ENCODE measurements at places on chromosomes 7 and 10.

DNA sequence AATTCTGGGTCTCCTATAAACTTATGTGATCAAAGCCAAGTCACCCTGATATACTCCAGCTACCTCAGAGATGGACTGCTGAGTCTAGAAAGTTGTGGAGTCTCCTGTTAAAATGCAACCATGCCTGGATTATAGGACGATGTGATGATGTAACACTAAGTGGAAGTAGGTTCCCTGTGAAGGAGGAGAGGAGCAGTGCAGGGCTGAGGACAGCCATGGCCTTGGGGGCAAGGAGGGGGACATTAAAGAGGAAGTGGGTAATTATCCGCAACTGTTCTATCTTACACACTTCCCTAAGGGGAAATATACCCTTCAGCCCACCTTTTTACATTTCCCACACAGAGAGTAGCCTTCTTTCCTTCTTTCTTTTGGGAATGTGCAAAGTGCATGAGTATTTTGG is 63.8 kb downstream of the MTPN start:
- DNase-seq: no peak

DNA sequence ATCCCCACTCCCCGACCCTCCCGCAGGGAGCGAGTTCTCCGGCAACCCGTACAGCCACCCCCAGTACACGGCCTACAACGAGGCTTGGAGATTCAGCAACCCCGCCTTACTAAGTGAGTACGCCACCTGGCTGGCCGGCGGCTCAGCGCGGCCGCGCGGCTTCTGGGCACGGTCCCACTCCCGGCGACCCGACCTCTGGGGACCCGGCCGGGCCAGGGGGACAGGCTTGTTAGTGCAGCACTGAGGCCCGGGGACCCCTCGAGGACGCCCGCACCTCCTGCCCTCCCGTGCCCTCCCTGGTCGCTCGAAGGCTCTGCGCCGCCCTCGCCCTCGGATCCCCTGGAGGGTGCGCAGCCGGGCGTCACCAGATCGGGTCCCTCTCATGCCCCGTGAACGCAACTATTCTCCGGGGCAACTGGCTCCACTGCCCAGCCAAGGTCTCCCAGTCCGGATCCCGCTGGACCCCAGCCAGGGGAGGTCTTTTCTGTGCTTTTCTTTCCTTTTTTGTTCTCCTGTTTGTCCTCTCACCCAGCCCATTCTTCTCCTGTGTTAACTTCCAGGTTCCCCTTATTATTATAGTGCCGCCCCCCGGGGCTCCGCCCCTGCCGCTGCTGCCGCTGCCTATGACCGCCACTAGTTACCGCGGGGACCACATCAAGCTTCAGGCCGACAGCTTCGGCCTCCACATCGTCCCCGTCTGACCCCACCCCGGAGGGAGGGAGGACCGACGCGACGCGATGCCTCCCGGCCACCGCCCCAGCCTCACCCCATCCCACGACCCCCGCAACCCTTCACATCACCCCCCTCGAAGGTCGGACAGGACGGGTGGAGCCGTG is 81.8 kb downstream of the PAX2 start:
- peak; percentile 75 for DNase-seq

GRCh38 chr7:94039368-94040035 is 35.3 kb upstream of the BET1 start:
- DNase-seq: no peak

DNA sequence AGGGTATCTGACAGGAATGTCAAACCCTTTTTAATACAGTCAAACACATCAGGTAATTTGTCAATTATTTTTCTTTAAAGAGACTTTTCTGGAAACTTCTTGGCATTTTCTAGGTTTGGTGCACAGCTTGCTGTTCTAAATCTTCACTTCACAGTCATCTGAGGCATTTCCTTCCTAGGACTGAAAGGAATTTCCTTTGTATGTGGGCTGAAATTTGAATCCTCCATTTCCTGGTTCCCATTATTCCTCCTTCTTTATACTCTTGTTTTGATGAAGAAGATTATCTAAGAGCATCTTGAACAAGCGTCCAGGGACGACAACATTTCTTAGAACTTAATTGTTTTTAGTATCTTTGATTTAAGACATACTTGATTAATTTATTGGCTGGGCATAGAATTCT is 24.9 kb downstream of the CALD1 start:
- no peak for DNase-seq

DNA sequence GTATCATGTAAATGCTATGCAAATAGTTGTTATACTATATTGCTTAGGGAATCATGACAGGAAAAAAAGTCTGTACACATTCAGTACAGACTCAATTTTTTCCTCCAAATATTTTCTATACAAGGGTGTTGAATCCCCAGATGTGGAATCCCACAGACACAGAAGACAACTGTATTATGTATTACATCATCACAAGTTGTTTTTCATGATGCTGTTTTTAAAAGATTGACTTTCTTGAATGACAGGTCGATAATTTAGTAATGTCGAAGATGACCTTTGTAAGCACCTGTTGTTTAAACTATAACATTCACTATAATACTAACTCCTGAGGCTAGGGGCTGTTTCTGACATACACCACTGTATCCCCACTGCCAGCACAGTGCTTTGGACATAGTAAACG is 143.5 kb downstream of the MLLT10 start:
- no peak for DNase-seq

GRCh38 chr7:138887872-138888656 is 90.1 kb upstream of the ATP6V0A4 start:
- DNase-seq: no peak

- DNase-seq: no peak
Measured at GRCh38 chr7:139328375-139328774, 12.8 kb upstream of the FMC1 start.

- DNase-seq: no peak
Measured at GRCh38 chr7:155874411-155874810, 62.1 kb upstream of the SHH start.

GRCh38 chr10:110016039-110016438 is 8.3 kb downstream of the ADD3 start:
- no peak for DNase-seq

DNA sequence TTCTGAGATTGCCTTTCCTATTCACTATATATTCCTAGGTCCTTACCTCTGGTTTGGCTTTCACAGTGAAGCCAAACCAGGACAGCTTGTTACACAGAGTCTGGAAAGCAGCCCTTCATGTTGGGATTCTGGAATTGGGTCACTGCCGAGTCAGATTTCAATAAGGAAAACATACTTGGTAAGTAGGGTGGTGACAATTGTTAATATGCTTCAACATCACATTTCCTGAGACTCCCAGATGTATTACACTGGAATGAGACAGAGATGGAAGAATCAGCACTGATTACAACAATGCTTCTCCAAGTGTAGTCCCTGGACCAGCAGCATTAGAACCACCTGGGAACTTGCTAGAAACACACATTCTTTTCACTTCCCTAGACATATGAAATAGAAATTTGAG is 268.9 kb upstream of the SEMA3C start:
- no peak for DNase-seq

GRCh38 chr7:55299273-55299967 is 65.7 kb upstream of the LANCL2 start:
- DNase-seq: no peak

GRCh38 chr7:16463949-16464715 is 1.4 kb downstream of the SOSTDC1 start:
- no peak for DNase-seq

DNA sequence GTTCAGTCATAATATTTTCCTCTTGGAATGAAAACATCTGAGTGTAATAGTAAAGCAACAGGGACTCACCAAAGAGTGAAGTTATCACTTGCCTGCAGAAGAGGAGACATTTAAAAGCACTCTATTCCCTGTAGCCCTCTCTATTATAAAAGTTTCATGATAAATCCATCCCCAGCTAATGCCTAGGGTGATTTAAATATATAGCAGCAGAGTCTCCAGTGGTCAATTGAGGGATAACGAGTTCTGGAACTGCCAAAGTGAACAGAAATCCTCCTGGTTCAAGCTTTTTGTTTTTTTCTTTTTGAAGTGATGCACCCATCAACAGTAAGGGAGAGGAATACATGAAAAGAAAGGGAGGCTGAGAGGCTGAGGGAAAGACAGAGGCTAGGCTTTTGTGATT is 87.3 kb downstream of the EVX1 start:
- no peak for DNase-seq

DNA sequence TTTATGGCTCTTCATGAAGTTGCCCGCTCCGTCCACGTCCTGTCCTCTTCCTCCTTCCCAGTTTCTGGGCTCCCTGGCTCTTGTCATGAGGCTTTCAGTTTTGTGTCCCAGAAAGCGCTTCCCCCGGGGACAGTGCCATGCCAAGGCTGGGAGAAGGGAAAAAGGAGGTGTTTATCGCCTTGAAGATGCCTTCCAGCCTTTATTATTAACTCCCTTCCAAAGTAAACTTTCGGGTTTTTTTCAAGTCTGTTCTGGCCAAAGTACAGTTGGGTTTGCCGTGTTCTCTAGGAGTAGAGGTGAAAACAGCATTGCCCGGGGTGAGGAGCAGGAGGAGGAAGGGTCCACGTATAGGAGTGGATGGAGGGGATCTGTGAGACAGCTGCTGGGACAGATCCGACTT is 117.2 kb downstream of the CUX1 start:
- DNase-seq: no peak

DNA sequence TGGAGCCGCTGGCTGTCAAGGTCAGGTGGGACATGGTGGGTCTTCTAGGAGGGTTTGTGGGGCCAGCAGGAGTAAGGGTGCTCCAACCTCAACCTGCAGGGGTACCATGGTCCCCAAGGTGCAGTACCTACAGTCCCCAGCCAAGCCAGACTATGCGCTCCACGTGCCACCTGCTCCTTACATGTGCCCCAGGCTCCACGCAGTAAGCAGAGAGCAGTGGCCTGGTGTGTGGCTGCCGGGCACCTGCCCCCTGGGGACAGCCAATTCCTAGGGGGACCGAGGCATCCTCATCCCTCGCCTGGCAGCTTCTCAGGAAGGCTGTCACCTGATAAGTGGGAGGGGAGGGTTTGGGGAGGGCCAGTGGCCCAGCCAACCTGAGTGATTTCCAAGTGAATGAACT is 11.7 kb upstream of the ZNF716 start:
- DNase-seq: no peak

GRCh38 chr7:69836702-69837101 is 238.4 kb downstream of the AUTS2 start:
- DNase-seq: no peak

DNA sequence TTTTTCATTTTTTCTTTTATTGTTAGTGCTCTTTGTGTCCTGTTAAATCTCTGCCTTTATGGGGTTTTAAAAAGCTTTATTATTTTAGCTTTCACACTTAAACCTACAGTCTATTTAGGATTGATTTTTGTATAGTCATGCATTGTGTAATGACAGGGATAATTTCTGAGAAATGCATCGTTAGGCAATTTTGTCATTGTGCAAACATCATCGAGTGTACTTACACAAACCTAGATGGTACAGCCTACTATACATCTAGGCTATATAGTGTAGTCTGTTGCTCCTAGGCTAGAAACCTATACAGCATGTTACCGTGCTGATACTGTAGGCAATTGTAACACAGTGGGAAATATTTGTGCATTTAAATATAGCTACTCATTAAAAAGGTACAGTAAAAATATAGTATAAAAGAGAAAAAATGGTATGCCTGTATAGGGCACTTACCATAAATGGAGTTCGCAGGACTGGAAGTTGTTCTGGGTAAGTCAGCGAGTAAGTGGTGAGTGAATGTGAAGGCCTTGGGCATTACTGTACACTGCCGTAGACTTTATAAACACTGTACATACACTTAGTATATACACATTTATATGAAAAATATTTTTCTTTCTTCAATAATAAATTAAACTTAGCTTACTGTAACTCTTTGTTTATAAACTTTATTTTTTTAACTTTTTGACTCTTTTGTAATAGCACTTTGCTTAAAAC is 16.0 kb downstream of the UBE2D1 start:
- no peak for DNase-seq

DNA sequence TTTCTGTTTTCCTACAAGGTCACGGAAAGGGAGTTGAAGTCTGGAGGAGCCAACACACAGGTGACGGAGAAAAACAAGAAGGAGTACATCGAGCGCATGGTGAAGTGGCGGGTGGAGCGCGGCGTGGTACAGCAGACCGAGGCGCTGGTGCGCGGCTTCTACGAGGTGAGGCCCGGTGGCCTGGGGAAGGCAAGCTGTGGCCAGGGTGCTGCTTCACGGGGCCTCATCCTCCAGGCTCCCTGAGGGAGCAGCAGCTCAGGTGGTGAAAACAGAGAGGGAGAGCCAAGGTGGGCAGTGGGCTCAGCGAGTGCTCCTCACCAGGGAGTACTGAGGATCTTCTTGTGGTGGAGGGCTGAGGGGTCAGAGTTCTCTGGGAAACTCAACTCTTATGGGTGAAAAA is 32.5 kb upstream of the STK17A start:
- no peak for DNase-seq

GRCh38 chr10:117410557-117410956 is 35.3 kb upstream of the PDZD8 start:
- no peak for DNase-seq

GRCh38 chr10:86227501-86228258 is 138.9 kb downstream of the GRID1 start:
- DNase-seq: no peak

- DNase-seq: no peak
Measured at GRCh38 chr7:127885843-127886242, 145.4 kb downstream of the LRRC4 start.

DNA sequence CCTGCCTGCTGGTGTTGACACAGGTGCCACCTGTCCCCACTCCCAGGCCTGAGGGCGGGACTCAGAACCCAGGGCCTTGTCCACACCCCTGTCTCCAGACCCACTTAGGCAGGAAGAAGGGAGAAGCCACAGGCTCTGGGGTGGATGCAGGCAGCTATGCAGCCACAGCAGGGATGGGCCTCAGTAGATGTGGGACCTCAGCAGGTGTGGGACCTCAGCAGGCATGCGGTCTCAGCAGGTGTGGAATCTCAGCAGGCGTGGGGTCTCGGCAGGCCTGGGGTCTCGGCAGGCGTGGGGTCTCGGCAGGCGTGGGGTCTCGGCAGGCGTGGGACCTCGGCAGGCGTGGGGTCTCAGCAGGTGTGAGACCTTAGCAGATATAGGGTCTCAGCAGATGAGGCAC is 118.0 kb upstream of the PITRM1 start:
- DNase-seq: no peak

DNA sequence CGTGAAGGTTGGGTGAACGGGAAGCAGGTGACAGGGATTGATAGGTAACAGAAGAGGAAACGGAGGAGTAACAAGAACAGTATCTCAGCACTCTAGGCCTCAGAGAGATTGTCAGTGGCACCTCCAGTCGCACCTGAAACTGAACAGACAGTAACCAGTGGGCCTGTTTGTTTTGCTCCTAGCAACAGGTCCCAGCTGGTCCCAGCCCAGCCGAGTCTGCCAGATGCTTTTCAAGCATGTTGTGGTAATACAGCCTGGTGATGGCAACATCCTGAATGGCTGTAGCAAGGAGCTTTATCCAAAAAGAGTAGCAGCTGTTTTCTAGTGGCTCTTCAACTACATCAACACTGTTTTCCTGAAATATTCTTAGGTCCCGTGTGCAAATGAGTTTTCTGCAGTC is 4.7 kb downstream of the CACNB2 start:
- DNase-seq: no peak

DNA sequence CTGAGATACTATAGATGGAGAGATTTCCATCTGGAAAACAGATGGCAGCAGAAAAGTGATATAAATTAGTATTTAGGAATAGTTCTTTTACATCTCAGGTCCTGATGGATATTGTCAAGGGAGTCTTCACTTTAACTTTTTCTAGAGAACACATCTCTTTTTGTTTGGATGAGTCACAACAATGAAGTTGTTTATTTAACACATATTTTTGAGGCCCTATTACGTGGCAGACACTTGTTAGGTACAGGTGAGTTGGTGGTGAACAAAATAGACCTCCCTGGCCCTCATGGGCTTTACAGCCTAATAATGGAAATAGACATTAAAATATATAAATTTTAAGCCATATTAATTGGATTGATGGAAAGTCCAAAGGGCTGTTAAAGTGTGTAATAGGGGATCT is 168.3 kb downstream of the VTI1A start:
- DNase-seq: no peak

GRCh38 chr7:21986096-21986495 is 40.4 kb upstream of the CDCA7L start:
- DNase-seq: no peak
